ENCODE measurements at places on chromosomes 2 and 18.

- no peak for DNase-seq
These were observed 6.2 kb upstream of the RNU2-63P start for GRCh38 chr2:88022669-88022921.

DNA sequence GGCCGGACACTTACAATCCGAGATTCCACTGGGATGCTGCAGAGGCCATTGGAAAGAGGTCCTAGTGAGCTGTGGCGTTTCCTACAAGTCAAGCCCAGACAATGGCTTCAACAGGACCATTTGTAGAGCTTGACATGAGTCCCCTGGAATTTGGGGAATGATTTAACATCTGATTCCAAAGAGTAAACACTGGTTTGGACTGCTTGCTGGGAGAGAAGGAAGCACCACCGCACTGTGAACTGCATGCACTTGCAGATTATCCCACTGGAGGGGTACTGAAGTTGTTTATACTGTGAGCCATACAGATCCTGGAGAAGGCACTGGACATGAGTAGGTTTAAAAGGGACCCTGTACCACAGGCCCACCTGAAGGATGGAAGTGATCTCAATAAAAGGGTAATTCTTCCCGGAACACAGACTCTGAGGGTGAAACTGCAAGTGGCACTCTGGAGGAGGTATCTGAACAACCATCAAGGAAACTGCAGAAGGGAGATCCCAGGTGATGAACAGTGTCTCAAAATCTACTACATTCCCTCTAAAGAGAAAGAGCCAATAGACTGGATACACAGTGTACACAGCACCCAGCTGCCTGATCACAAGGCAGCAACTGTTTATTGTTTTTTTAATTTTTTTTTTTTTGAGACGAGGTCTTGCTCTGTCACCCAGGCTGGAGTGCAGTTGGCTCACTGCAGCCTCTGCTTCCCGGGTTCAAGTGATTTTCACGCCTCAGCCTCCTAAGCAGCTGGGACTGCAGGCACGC, 4.3 kb upstream of the RAB6C start:
- DNase-seq: no peak

- no peak for DNase-seq
These were observed 1083.2 kb downstream of the SOCS6 start for GRCh38 chr18:71371951-71372605.

GRCh38 chr2:53473236-53473635, 294.4 kb upstream of the CHAC2 start:
- no peak for DNase-seq

- no peak for DNase-seq
These were observed 337.7 kb downstream of the ALK start for GRCh38 chr2:29583548-29584156.

DNA sequence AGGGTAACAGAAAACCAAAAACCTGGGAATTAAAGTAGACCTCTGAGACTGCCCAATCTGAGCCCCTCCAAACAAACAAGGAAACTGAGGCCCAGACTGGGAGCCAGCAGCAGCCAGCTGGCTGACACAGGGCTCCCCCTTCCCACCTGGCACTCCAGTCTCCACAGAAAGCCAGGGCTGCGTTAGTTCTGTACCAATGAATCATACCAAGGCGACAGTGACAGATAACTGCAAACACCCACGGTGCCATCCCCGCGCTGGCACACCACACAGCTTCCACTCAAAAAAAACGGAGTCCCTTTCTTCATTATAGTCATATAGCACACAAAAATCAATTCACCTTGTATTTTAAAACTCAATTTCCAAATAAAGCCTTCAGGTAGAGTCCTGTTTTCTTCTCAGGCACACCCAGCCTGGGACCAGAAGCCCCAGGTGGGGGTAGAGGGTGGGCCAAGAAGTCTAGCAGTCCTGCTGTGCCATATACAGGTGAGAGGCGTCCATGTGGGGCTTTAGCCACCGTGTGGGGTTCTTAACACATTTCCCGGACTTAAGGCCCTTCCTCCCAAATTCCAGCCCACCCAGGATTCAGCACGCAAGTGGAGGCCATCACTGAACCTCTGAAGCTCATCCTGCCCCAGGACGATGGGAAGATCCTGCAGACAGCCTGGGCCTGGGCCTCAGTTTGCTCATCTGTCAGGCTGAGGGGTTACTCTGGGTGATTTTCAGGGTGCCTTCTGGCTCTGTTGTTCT, 1.2 kb downstream of the PER2 start:
- DNase-seq: peak; percentile 8

- no peak for DNase-seq
These were observed 36.4 kb downstream of the TBC1D8 start for GRCh38 chr2:101114815-101115214.

- no peak for DNase-seq
These were observed 39.6 kb downstream of the EN1 start for GRCh38 chr2:118807668-118808428.

DNA sequence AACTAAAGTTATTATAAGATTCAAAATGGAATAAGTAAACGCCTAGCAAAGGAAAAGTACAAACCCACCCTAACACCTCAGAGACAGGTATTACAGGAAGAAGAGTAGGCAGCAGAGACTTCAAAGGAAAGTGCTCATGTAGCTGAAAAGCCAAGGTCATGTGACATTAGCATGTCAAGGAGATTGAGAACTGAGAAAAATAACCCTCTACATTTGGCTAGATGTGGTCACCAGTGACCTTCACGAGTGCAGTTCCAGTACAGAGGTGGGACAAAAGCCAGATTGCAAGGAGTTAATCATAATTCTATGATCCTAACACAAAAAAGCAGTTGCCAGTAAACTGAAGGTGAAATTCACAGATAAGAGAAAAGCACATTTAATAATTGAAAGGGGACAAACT, 252.7 kb downstream of the ZEB2 start:
- no peak for DNase-seq

GRCh38 chr2:221323513-221323912, 248.6 kb downstream of the EPHA4 start:
- no peak for DNase-seq

DNA sequence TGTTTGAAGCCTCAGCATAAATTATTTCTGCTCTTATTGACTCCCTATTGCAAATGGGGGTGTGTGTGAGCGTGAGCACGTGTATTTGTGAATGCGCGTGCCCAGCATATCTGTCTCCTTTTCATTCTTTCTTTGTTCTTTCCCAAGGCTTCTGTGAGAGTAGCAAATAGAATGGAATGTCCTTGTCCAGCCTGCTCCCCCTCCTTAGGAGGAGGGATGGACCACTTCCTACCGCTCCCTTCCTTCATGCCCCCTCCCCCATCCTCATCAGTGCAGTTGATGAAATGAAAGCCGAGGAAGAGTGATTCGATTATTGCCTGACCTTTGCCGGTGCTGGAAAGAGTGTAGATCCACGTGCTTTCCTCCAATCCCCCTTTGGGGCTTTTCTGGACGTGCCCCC, 102.0 kb downstream of the CPO start:
- no peak for DNase-seq

- no peak for DNase-seq
These were observed 2.1 kb downstream of the DPYSL5 start for GRCh38 chr2:26850000-26850431.

DNA sequence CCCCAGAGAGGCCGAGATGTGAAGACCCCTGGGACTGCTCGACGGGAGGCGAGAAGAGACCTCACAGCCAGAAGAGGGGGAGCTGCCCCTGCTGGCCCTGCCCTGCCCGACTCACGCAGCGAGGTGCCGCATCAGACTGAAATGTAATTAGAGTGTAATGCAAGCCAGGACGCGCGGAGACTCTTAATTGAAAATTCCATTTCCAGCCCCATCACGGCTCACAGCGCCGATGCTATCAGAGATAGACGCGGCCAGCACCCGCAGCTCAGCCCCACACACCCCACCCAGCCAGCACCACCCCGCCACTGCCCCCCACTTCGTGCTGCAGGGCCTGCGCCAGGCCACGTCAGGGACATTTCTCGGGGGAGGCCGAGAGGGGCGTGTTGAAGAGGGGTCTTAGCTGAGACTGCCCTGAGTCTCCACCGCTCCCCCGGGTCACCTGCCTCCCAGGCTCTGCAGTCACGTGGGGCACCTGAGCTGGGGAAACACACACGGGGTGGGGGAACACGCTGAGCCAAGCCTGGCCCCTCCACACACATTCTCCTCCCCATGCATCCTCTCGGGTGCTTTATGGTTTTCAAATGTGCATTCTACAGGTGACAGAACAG, 78.1 kb downstream of the TEX51 start:
- DNase-seq: no peak

DNA sequence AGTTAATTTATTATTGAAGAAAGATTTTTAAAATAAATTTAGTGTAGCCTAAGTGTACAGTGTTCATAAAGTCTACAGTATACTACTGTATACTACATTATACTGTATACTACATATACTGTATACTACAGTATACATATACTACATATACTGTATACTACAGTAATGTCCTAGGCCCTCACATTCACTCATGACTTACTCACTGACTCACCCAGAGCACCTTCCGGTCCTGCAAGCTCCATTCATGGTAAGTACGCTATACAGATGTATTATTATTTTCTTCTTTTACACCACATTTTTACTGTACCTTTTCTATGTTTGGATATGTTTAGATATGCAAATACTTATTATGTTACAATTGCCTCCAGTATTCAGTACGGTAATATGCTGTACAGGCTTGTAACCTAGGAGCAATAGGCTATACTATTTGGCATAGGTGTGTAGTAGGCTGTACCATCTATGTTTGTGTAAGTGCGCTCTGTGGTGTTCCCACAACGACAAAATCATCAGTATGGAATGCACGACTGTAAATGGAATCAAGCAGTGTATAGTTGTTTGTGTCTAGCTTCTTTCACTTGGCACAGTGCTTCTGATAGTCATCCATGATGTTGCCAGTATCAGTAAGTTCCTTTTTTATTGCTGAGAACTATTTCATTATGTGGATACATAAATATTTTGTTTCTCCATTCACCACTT, 245.7 kb downstream of the MTX2 start:
- no peak for DNase-seq

GRCh38 chr2:143193121-143193520, 63.9 kb downstream of the ARHGAP15 start:
- DNase-seq: no peak
